ENCODE measurements at places on chromosomes 12 and 14.

GRCh38 chr12:7431993-7432685 is 11.8 kb downstream of the CD163L1 start:
- DNase-seq: no peak

GRCh38 chr12:128288357-128288756 is 21.4 kb downstream of the TMEM132C start:
- DNase-seq: no peak

GRCh38 chr14:52494444-52494843 is 57.9 kb downstream of the TXNDC16 start:
- DNase-seq: no peak

DNA sequence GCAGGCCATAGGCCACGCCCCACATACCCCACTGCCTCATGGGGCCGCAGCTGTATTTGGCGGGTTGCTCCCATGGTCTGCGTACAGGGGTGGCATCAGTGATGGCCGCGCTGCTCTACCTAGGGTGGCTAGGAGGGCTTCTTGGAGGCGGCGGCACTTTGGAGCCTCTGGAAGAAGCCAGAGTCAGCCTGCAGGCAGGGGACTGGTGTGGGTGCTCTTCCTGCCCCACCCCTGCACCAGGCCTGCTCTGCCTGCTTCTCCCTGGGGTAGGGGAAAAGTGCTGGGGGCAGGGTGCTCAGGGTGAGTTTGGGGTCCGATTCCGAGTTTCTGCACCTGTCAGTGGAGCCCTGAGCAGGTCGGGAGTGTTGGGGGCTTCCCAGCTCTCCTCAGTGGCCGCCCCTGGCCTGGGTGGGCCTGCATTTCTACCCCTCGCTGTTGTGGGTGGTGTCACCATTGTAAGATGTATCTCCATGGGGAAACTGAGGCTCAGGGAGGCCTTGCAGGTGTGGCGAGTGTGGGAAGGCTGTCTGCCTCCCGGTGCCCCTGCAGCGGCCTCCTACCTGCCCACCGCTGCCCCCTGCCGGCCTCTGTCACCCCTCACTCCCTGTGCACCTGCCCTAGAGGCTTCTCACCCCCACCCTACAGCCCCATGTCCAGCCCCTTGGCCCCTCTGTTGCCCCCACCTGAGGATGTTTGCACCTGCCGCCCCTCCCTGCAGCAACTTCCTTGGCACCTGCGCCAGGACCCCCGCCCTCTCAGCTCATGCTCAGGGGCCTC is 5.5 kb downstream of the CEP170B start:
- peak; percentile 88 for DNase-seq

GRCh38 chr14:60242429-60242828 is 6.6 kb upstream of the PPM1A start:
- DNase-seq: no peak

DNA sequence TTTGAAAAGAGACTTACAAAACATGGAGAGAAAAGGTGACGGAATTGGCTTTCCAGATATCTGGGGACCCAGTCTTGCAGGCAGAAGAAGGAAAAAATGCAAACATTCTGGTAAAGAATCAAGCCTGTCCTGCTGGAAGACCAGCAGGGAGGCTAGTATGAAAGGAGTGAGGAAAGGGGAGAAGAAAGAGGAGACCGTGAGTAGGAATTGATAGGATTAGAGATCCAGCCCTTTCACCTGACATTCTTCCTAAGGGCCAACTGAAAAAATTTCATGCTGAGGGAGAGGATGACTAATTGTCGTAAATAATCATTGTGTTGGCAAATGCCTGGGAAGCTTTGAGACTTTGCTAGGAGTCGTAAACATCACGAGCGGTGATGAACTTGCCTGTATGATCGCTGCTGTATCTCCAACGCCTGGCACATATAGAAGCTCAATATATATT is 12.1 kb downstream of the BHLHE41 start:
- no peak for DNase-seq

- DNase-seq: no peak
These were observed 184.4 kb upstream of the GRIP1 start for GRCh38 chr12:66863276-66863675.

DNA sequence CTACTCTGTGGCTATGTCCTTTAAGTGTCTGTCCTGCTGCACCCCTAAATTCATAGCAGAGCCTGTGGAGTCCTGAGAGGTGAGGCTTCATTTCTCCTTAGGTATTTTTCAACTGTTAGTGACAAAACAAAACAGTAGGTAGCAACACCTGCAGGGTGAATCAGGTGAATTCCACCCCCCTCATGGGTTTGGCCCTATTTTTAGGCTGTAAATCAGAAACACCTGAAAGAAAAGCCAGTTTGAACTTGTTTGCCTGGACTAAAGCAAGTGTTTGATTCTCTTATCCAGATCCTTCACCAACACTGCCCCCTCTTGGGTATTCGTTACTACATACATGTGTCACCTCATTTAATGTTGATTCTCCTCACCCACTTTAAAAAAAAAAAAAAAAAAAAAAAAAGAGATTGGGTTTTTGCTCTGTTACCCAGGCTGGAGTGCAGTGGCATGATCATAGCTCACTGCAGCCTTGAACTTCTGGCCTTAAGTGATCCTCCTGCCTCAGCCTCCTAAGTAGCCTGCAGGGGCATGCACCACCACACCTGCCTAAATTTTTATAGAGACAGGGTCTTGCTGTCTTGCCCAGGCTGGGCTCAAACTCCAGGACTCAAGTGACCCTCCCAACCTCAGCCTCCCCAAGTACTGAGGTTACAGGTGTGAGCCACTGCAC is 10.3 kb downstream of the TBPL2 start:
- no peak for DNase-seq

DNA sequence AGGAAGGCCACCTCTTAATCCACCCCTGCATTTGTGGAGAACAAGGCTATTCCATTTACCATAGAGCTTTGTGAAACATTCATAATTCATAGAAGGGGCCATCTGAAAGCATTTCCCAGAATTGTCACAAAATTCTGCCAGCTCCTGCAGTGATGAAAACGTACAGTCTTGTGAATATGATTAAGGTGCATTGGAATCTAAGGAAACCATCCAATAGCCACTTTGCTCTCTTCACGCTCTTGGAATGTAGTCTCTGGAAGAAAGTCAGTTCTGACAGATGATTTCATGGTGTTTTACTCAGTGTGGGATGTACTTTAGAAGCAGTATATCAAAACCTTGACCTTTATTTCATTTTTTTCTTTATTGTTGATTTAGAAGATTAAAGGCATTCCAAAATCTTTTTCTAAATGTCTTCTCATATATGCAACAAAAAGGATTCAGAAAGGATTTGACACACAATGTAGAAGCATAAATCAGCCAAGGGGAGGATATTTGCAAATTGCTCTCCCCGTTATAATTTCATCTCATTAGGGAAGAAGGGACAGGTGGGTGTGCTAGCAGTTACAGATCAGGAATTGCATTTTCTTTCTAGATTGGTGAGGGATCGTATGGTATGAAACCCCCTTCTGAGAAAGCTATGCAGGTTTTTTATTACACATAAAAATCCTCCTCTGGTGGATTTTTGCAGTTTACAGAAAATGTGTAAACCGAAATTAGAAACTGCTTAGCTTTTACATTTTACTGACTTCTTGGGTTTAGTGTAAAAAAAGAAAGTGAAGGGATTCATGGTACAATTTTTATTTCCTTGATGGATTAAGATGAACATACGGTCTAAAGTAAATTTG is 390.2 kb downstream of the LRIG3 start:
- DNase-seq: no peak

DNA sequence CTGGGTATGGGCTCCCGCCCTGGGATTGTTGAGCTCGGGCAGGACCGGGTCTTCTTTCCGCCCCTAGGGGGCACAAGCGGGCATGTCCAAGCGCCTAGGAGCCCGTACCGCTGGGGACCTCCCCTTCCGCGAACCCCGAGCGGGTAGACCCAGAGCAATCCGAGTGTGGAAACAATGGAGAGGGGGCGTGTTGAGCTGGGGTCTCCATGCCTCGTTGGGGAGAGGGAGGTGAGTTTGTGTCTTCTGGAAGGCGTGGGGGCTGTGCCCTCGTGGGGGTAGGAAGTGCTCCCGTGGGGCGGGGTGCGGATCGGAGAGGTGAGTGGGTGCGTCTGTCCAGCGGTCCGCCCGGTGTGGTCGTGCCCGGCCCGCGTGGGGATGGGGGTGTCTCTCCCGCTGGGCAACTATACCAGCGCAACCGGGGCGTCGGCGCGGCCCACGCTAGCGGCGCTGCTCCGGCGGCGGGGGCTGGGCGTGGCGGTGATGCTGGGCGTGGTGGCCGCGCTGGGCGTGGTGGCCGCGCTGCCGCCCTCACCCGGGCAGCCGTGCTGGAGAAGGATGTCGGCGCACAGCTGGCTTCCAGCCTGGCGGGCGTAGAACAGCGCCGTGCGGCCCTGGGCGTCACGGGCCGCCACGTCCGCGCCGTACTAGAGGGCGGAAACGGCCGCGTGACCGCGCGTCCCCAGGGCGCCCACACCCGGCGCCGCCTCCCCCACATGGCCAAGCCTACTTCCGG is 12.2 kb downstream of the AGAP2 start:
- DNase-seq: no peak

DNA sequence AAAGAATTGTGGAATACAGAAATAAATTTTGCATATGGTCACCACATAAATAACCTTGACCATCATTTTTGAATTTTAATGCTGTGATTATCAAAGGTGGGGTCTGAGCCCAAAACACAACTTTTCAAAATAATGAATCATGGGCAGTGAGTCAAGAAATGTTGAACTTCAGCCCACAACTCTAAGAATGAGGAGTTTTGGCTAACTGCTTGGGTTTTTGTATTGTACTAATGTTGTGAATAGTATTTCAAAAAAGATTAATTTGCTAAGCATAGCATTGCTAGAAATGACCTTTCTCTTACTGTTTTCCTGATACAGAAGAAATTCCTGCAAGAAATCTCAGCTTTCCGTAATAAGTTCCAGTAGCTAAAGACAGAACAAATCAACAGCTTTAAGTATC is 24.4 kb upstream of the YARS2 start:
- no peak for DNase-seq

DNA sequence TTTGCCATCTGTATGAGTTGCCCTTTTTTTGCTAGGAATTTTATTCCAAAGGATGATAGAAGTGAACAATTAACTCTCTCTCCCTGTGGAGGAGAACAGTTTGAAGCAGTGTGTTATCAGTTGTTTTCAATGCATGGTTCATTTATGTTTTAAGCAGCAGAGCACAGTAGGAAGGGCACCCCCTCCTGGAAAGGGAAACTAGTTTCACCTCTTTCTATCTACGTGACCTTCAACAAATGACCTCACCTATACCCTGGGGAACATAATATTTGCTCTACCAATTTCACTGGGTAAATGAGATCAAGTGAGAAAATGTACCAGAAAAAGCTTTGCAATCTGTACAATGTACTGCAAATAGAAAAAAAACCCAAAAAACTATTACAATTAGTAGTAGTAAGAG is 5.4 kb upstream of the DCP1B start:
- no peak for DNase-seq
